CD4-positive, alpha-beta T cell treated with Interleukin-4 for 1 hour (primary cell): ENCODE measurements at places on chromosomes 5 and 9.
A peak's percentile ranks its signal among the peaks of the same experiment; 100 is the strongest.

DNA sequence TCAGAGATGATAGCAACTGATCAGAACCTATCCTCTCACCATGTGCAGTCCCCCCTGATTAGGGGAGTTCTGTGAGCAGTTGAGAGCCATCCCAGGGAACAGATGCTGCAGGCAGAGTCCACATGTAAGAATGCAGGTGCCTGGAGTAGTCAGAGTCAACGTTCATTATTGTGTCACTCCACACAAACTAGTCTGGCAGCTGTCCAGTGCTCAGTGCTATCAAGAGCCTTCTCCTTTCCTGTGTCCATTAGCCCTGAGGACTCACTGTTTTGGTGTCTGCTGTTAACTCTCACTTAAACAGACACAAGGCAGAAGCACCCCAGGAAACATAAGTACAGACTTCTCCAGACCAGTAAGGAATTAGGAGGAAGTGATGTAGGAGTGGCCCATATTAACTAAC lies 2.5 kb downstream of the SH3TC2 start:
- DNase-seq, result no peak

GRCh38 chr5:130795037-130795436 lies 370.0 kb downstream of the HINT1 start:
- DNase-seq, result no peak

- DNase-seq, result no peak
Observed at GRCh38 chr9:108099854-108100253, 610.3 kb upstream of the KLF4 start.

GRCh38 chr9:35570709-35571504 lies 34.2 kb upstream of the TESK1 start:
- DNase-seq, result peak; percentile 7

DNA sequence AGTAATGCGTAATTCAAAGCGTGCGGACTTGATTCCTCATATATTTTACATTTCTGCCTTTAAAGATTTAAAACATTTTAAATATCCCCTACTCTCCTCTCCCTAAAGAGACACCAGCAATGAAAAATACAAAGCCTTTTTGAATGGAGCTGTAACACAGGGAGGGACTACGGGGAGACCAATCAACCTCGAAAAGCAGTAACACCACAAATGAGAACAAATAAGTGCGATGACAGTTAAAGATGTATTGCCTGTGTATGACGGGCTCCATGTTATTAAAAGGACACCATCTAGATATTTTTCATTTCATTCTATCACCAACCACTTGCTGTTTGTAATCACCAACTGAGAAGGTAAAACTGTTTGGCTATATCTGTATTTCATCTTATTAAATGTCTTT lies 230.3 kb upstream of the TBCA start:
- no peak for DNase-seq

DNA sequence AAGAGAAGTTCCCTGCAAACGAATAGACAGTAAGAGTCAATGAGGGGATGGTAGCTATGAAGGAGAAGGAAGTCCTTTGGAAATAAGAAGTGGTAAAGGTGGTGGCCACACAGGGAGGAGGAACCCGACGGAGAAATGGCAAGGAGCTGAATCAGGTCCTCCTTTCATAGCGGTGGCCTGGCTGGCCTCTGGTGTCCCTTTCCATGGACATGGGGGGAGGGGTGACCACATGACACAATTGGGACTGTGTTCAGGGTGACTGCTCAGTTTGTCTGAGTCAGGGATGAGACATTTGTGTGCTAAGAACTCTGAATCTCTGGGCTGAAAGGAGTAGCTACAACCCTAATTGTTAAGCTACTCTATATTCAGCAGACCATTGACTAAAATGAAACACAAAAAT lies 28.7 kb upstream of the TIMD4 start:
- no peak for DNase-seq

DNA sequence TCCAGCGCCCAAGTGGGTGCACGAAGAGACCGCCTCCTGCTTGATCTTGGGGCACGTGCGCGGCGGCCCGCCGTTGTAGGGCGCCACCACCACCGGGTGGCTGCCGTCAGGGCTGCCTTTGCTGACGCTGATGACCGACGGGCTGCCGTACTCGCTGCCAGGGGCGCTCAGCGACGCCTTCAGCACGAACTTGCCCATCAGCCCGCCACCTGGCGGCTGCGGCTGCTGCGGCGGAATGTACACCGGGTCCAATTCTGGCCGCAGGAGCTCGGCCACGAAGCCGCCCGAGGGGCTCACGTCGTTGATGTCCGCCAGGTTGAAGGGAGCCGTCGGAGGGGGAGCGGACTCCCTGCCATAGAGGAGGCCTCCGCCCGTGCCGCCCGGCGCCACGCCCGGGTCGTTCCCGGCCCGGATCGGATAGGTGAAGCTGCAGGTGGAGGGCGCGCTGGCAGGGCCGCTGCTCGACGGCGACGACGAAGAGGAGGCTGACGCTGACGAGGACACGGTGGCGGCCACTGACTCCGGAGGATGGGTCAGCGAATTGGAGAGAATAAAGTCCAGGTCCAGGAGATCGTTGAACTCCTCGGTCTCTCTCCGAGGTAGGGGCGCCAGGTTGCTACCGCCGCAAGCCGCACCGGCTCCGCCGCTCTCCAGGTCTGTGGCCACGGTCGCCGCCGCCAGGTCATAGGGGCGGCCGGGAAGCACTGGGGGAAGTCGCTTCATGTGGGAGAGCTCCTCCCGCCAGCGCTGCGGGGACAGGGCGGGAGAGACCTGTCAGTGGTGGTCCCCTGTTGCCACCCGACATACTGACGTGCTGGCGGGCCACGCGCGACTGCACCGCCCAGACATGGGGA lies 1.8 kb downstream of the KLF4 start:
- DNase-seq, result peak; percentile 53

- DNase-seq, result peak; percentile 76
Observed at GRCh38 chr5:65760504-65761275, 38.7 kb downstream of the NLN start.

- DNase-seq, result no peak
Observed at GRCh38 chr5:154264549-154265196, 74.1 kb downstream of the GALNT10 start.
